HT-29 (cell line): ENCODE measurements at places on chromosomes 5 and 9. TPM values are rescaled to one million over a fixed set of nuclear protein-coding genes. Genes with fewer than 3 reads are reported as not detected.
A peak's percentile ranks its signal among the peaks of the same experiment; 100 is the strongest.

DNA sequence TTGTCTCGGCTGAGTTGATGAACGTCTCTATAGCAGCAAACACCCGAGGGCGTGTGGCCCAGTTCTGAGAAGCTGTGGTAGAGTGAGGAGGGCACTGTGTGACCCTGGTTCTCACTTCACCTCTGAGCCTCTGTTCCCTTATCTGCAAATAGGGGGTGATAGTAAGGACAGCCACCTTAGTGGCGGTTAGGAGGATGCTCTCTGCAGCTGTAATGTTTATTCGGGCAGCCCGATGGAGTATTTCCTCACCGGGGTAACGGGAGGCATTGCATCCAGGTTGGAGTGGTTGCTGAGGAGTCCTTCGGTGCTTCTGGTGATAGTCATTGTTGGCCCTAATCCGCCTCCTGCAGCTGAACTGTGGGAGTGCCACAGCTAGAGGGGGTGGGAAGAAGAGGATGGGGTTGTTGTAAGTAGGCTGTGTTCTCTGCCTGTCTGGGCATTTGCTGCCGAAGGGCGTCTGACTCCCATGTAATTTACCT, 13.9 kb downstream of the PRRC2B start:
- no peak for DNase-seq

DNA sequence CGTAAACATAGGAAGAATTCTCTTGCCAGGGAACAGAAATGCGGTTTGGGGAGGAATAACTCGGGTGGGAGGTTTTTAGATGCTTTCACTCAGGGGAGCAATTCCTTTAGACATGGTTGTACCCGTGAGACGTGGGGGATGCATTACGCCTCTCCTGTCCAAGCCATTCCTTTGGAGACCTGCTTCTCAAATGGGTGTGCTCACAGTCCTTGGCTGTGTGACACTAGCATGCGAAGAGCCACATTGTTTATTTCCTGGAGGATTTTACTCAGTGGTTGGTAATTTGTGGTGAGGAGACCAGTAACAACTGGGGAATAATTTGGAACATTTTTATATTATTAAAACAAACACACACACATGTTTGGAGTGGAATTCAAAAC, 18.5 kb downstream of the COL15A1 start:
- no peak for DNase-seq

DNA sequence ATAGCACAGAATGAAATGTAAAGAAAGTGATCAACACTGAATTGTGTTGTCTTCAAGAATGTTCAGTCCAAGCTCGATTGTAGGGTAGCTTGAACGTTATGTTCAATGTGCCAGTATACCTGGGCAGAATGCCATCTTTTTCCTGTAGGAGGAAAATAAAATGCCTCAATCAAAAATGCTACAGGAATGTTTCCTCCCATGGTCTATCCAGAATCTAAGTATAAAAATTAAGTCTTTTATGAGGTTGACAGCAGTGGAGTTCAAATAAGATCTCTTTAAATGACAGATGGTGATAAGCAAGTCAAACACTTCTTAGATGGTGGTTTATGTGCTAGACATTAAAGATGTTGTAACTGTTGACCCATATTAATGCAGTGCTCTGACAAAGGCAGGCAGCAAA, 488.6 kb downstream of the CSNK1G3 start:
- peak; percentile 11 for DNase-seq

- peak; percentile 34 for DNase-seq
These were observed 23.2 kb downstream of the FGD3 start for GRCh38 chr9:92970467-92970923.

DNA sequence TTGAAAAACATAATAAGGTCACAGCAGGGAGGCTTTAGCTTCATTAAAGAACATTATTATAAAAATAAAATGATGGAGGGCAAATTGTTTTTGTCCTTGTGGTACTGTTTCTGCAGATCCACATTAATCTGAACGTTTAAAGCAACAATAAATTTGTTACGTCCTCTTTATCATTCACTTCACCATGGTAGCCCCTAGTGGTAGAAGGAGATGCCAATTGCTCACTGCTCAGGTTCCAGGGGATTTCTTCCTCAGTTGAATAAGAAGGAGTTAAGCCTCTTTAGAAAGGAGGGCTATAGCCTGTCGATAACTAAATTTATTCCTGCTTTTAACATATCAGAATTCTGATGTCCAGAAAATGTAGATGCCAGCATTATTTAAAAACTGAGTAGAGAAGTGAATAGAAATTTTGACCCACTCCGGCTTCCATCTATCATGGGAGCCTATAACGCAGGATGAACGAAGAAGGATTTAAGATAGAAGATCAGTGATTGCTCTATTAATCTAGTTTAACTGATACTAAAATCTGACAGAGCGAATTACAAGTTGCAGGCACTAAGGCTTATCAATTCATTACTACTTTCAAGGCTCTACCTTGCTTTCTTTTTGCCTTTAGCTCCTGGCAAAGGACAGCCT, 692.3 kb downstream of the PTPRD start:
- DNase-seq, result no peak

Gene PPP2R2B
- 0.03 and 0.08 TPM in 2 replicates for total RNA-seq

DNA sequence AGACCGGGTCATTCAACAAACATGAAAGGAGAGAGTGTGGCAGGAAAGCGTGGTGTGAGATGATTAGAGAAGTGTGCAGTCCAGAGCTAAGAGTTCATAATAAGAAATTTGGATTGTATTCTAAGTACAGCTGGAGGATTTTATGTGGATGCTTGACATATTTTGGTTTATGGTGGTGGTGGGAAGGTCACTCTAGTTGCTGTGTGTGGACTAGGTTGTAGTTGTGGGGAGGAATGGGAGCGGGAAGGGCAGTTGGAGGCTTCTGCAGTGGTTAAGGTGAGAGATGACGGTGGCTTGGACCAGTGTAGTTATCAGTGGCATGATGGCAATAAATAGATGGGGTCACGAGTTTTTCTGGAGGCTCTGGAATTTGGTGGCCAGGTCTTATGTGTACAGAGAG, 45.7 kb upstream of the GPR151 start:
- DNase-seq, result no peak

DNA sequence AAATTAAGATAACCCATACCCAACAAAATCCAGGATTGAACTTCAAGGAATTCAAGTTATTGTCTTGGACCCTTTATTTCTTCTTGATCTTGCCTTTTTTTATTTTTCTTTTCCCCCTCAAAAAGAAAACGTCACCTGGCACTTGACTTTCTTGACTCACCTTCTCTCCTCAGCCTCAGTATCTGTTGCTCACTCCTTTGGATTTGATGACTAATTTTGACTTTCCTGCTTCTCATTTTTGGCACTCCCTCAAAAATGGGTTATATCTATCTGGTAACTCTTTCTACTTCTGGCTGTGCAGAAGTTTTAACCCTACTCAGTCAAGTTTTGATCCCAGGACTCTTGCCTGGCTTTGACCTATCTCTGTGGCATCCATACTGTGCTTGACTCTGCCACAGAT, 66.6 kb upstream of the SPATA31D4 start:
- no peak for DNase-seq

- no peak for DNase-seq
These were observed 113.5 kb upstream of the SLC12A2 start for GRCh38 chr5:127970081-127970480.

DNA sequence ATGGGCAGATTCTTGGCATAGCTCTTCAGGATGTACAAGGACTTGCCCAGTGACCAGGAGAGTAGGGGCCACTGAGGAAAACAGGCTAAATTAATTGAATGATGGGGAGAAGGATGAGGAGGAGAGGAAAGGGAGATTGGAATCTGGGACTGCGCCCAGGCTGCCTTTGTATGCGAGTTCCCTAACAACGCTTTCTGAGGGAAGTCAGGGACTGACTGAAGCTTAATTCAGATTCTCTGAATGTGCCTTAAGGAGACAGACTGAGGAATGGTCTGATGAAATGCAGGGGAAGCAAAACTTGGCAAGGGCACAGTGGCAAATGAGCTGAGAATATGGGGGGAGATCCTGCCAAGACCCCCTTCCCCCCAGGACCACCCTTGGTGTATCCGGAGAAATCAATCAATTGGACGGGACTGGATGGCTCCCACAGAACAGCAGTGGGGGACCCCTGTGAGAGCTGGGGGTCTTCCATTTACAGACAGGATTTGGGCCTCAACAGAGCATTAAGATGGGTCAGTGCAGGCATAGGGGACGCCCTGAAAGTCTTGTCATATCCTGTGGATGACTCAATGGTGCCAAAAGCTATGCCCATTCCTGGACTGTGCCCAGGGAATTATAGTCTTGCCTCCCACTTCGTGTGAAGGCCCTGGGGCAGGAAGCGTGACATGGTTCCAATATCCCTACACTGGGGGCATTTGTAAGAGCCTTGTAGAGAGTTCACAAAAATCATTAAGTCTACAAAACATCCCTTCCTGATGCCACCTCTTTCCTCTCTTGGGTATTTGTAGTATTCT, 215.5 kb upstream of the TNC start:
- no peak for DNase-seq

DNA sequence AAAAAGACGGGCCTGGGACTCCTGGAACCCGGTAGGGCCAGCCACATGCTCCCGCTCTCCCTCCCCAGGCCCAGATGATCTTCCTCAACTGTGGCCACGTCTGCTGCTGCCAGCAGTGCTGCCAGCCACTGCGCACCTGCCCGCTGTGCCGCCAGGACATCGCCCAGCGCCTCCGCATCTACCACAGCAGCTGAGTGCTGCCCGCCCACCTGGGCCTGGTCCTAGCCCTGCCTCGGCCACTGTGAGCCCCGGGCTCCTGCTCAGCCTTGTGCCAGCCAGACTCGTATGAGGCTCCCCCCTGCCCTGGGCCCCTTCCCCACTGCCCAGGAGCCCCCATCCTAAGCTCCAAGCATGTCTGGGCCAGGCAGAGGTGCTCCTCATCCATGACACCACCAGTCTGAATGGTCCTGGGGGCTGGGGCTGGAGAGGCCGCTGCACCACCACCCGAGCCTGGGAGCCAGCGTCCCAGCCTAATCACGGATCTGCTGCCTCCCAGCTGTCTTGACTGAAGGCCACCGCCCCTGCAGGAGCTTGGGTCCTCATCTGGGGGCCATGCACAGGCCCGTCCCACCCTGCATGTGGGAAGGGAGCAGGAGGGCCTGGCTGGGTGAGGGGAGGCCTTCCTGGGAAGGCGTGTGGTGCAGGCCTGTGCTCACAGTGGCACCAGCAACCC, 51.5 kb downstream of the LRSAM1 start:
- no peak for DNase-seq

GRCh38 chr5:179488975-179489374, 61.4 kb upstream of the RUFY1 start:
- DNase-seq, result no peak

Gene OBP2B
- not detected in 2 replicates for total RNA-seq

Gene SLC6A19
- not detected in 2 replicates for total RNA-seq

GRCh38 chr9:99666571-99666970, 155.1 kb upstream of the NR4A3 start:
- no peak for DNase-seq

DNA sequence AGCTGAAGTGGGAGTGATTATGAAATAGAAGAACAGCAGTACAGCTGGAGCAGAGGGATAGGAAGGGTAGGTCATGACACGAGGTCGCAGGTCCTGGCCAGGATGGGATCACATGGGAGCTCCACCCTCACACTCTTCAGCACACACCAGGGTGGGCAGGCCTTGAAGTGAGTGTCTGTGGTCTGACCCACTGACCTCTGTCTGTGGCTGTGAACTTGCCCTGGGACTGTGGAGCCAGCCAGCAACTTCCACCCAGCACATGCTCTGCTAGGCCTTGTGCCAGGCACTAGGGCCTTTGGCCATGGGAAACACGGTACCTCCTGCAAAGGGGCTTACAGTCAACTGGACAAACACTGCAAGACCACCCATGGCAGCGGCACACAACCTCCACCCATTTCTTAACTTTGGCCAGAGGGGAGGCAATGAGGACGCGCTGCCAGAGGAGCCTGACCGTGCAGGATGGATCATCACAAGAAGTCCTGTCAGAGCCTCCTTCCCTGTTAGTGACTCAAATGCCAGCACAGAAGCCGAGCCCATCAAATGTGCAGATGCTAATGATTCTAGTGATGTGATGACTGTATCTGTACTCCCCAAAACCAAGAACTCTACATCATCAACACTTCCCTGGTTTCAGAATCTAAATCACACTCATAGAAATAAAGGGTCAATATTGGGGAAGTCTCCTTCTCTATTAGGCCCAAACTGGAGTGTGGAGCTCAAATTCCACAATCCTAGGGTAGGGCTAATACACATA, 113.6 kb downstream of the DPYSL3 start:
- DNase-seq, result no peak

Gene ZNF366
- not detected in 2 replicates for total RNA-seq

Gene LECT2
- not detected in 2 replicates for total RNA-seq

DNA sequence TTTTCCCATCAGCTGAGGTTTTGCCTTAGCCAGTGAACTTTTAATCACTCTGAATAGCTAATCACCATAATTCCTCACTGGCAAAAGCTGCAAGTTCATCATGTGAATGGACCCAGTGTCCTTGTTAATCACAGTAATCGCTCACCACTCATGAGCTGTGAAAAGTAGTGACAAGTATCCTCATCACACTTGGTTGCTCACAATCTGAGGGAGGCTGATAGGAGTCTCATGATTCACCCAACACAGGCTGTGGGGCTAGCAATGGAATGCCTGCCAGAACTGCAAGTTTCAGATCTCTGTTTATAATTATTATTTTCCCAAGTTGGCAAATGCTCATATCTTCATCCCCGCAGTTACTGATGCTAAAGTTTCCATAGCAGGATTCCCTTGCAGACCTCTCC, 467.2 kb downstream of the KIF4B start:
- no peak for DNase-seq

DNA sequence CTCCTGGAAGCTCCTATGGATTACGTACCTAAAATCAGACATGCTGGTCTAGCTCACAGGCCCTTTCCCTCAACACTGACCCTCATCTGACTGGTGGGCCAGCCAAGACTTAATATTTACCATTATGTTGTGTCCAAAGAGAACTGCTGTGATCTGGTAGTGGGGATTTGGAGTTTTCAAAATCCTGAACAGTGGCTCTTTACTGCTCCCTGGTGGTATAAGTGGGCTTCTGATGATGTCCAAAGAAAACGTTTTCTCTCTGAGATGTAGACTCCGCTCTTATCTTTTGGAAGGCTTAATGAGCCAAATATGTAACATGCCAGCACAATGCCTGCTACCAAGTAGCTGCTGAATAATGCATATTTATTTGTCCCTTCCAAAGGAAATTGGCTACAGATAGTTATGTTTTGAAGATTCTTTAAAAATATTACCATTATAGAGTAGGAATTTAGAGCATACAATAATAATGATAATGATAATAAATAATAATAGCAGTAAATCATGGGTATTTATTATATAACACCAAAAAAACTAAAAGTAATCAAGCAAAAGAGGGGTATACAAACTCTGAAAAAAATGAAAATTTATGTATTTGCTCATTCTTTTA, 406.6 kb upstream of the TNC start:
- peak; percentile 89 for DNase-seq

GRCh38 chr5:43219120-43219519, 27.1 kb downstream of the NIM1K start:
- no peak for DNase-seq

- DNase-seq, result no peak
These were observed 40.9 kb upstream of the PWWP2A start for GRCh38 chr5:160159991-160160792.

DNA sequence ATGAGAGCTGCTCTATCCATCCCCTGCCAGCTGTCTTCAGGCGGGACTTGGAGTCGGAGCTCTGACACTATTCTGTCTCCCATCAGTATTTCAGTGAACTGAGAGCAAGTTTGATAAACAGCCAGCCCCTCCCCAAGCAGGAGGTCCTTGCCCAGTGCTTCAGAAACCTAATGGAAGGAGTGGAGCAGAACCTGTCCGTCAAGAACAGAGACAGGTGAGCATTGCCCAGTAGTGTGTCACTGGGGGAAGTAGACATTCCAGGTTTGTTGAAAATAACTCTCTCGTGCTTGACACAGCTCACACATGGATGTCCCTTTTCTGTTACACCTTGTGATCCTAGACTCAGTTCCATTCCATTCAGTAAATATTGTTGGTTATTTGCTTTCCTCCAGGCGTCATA, 13.2 kb upstream of the TLX3 start:
- peak; percentile 26 for DNase-seq

- DNase-seq, result no peak
These were observed 548.3 kb upstream of the CDH18 start for GRCh38 chr5:20536341-20536740.
